ENCODE measurements at places on chromosomes 13 and 19. TPM values are rescaled to one million over a fixed set of nuclear protein-coding genes. Genes with fewer than 3 reads are reported as not detected.

ATP4A gene
- total RNA-seq = not detected

DHDH gene
- not detected for total RNA-seq

GDF15 gene
- total RNA-seq = 528 TPM

CYP4F11 gene
- total RNA-seq = not detected

CEBPA gene
- total RNA-seq = 0.10 TPM

ZNF444 gene
- 36.6 TPM for total RNA-seq

LENG9 gene
- 3.7 TPM for total RNA-seq

TLE2 gene
- total RNA-seq = 32.8 TPM

ZNF577 gene
- 4.7 TPM for total RNA-seq

PLIN4 gene
- 0.12 TPM for total RNA-seq

DPRX gene
- total RNA-seq = not detected

KIR3DL1 gene
- not detected for total RNA-seq

ZNF724 gene
- total RNA-seq = 2.5 TPM

ZNF649 gene
- total RNA-seq = 6.8 TPM

ZNF506 gene
- total RNA-seq = 22.2 TPM

LACC1 gene
- 7.2 TPM for total RNA-seq

MEF2B gene
- not detected for total RNA-seq

NOTCH3 gene
- total RNA-seq = 37.5 TPM

PDCD2L gene
- total RNA-seq = 11.7 TPM

SGTA gene
- 80.2 TPM for total RNA-seq

LGI4 gene
- not detected for total RNA-seq

ZNF616 gene
- 7.5 TPM for total RNA-seq
